ENCODE measurements at places on chromosomes 13 and 19.

GRCh38 chr13:93517658-93518057 is 291.1 kb downstream of the GPC6 start:
- DNase-seq = no peak

DNA sequence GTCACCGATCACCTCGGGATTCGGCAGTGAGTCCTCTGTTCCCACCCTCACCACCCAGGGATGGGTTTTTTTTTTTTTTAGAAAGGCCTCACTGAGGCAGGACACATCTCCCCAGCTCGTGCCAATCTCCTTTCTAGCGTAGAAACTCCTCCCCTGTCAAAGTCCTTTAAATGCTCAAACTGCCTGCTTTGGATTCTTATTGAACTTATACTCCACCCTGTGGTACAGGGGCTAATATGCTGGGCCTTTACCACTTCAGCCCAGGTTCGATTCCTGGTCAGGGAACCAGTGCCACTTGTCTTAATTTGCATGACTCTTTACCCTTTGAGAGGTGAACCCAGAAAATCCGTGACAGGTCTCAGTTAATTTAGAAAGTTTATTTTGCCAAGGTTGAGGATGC is 8.3 kb upstream of the ZNF14 start:
- DNase-seq = no peak

DNA sequence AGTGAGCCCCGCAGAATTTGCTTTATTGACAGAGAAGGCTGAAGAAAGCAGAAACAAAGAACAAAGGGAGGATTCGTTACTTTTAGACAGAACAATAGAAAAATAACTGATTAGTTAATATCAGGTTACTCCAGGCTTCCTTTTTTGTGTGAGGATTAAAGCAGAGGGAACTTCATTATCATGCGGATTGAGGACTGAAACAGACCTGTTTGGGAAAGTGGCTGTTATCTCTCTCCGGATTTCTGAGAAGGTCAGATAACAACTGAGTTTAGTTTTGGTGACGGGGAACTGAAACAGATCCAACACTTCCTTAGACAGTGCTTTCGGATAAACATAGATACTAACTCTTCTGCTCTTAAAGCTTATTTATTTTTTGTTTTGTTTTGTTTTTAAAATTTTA is 246.4 kb upstream of the ZNF507 start:
- no peak for DNase-seq

- no peak for DNase-seq
Measured at GRCh38 chr13:106472621-106473020, 62.8 kb downstream of the EFNB2 start.

DNA sequence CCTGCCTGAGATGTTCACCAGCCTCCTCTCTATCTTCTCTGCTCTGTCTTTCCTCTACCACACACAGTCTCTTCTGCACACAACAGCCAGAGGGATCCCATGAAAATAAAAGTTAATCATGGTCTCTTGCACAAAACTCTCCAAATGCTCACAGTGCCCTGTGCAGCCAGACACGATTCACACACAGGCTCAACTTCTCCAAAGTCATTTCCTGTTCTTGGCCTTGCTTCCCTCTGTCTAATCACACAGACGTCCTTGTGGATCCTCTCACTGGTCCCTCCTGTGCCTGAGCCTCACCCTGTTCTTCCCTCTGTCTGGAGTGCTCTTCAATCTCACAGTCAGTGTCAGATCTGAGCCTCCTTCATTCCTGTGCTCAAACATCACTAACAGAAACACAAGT is 7.8 kb downstream of the SIGLEC12 start:
- no peak for DNase-seq

DNA sequence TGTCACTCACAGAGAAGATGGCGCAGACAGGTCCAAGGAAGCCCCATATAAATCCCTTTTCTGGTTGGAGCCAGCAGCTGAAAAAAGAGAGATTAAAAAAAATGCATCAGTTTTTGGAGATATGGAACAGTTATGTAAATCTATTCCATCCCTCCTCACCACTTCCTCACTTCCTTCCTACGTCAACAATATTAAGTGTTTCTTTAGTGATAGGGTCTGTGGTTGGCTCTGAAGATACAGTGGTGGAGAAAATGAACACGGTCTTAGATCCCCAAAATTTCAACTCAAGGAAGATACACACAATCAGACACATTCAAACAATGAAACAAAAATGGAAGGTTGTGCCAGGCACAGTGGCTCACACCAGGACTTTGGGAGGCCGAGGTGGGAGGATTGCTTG is 31.5 kb downstream of the ADGRE2 start:
- no peak for DNase-seq

- DNase-seq = no peak
Measured at GRCh38 chr13:72199640-72200039, 332.6 kb upstream of the DACH1 start.

- DNase-seq = no peak
Measured at GRCh38 chr13:38763446-38764381, 76.8 kb downstream of the FREM2 start.

- DNase-seq = no peak
Measured at GRCh38 chr13:93529961-93530360, 303.4 kb downstream of the GPC6 start.

DNA sequence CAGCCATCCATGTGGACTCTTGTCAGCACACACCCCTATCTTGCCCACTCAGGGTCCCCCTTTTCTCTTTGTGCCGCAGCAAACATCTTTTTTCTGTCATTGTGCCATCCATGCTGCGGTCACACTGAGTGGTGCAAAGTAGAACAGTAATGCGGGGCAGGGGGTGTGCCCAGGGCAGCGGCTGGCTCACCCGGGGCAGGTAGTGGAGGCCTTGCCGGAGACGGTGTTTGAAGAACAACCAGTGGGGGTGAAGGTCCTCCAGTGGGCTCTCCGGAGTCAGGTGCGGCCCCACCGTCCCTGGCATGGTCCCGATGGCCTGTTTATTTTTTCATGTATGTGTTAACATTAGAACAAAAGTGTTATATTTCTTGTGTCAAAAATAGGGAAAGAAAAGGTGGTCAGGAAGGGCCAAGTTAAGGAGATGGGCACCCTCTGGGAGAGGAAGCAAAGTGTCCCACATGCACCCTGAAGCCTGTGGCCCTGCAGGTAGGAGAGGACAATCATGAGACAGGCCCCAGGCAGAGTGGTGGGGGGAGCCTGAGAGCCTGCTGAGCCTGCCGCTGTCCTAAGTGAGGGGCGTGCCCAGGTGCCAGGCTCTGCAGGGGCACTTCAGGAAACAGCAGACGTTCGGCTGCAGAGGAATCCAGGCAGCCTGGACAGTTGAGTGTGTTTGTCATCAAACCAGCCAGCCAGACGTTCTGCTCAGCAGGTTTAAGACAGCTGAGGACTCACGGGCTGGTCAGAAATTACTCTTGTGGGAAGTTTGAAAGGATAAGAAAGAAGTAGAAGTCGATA is 12.3 kb downstream of the TSSK6 start:
- DNase-seq = no peak

GRCh38 chr19:56199687-56200086 is 2.1 kb upstream of the ZSCAN5B start:
- no peak for DNase-seq

DNA sequence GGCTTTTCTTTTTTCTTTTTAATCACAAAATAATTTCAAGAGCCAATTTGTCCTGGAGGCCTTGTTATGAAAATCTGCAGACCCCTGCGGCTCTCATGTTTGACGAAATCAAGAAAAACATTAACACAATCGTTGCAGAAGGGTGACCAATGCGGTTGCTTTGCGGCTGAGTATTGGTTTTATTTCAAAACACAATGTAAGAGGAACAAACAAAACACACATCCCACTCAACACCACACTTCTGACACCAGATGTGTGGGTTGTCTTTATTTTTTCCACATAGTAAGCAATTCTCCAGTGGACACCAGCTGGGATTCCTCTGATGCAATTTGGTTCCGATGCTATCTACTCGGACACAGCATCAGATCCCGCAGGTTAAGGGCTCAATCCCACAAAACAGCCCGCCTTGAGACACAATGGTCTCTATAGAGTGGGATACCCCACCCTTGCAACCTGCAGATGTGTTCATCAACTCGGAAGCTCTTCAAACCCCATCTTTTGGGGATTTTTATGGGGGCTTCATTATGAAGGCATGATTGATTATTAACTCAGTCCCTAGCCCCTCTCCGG is 21.9 kb upstream of the CCDC124 start:
- DNase-seq = no peak

DNA sequence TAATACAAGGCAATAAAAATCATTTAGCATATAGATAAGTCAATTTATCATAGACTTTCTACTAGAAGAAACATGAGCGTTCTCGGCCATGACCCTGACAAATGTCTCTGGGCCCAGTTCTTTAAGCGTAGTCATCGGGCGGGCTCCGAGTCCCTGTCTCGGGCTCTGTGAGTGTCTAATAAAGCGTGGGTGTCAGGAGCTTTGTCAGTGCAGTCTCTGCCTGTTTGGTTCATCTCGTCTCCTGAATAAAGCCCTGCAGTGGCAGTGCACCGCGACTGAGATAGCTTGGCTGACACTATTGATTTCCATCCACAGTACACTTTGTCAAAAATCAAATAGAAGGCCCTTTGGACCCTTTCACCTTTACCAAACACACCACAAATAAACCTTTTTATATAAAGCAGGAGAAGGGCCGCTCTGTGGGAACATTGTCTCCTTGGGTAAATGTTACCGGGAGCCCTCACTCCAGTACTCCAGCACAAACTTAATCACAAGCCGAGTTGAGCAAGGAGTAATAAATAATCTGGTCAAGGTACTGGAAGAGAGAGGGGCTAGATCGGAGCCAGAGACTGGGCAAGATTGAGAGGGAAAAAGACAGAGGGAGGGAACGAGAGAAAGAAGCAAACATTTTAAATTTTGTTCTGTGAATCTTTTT is 368.2 kb upstream of the TSHZ3 start:
- no peak for DNase-seq

DNA sequence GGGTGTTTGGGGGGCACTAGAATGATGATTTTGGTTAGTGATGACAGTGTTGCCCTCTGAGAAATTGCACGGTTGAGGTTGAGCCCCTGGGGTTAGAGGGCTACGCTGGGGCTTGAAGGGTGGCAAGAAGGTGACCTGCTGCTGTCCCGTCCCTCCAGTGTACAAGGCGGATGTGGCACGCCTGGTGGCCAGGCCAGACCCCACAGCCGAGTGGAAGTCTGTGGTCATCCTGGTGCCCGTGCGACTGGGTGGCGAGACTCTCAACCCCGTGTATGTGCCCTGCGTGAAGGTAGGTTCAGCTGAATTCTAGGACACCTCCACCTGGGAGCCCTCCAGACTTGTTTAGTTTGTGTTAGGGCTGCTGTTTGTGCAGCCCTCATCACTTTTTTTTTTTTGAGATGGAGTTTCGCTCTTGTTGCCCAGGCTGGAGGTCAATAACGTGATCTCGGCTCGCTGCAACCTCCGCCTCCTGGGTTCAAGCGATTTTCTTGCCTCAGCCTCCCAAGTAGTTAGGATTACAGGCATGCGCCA is 5.1 kb downstream of the ATG4D start:
- no peak for DNase-seq

- DNase-seq = no peak
Measured at GRCh38 chr13:94331281-94331680, 148.2 kb downstream of the DCT start.

DNA sequence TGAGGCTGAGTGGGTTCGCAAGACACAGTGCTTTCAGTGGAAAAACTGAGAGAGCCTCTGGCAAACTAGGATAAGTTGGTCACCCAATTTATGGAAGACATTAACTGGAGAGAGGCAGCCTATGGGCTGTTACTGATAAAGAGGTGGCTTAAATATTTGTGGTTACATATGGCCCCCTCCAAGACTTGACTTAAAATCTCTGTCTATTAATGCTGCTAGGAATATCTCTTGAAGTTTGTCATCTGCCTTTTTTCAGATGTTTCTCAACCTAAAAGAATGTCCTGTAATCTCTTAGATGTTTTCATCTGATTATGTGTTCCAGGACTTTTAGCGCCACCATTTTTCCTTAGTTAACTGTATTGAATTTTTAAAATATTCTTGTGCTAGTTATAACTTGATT is 54.6 kb downstream of the NAA16 start:
- DNase-seq = no peak

GRCh38 chr13:110869805-110870706 is 44.8 kb downstream of the ANKRD10 start:
- no peak for DNase-seq

DNA sequence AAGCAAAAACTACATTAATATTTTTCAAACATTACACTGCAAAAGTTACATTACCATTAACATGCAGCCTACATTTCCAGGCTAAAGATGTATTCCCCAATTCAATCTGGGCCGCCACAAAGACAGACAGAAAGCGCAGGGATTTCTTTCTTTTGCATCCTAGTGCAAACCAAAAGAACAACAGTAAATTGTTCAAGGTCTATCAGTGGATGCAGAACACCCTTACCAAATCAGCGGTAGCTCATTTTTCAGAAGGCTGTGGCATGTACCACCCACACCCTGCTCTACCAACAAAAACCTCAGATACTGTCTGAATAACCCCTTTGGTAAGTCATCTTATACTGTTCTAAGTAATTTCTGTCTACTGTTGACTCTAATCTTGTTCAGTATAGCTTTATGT is 3.6 kb downstream of the TPT1 start:
- no peak for DNase-seq

DNA sequence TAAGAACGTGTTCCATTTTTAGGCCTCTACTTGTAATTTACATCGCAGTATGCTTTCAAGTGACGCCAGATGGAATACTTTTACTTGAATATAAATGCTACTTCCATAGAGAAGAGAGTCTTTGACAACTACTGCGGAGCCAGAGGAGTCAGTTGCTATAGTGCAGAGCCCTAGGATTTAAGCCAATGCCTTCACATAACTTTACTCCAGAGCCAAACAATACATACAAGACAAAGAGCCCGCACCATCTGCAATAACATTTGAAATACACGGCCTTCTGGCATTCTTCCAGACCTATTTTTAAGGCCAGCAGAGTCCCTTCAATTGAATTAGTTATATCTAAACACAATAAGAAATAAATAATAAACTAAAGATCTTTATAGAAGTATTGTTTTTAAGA is 59.4 kb downstream of the XPO4 start:
- no peak for DNase-seq

GRCh38 chr13:92952161-92952560 is 274.4 kb upstream of the GPC6 start:
- DNase-seq = no peak

- no peak for DNase-seq
Measured at GRCh38 chr19:13056052-13056660, 46.5 kb downstream of the LYL1 start.

DNA sequence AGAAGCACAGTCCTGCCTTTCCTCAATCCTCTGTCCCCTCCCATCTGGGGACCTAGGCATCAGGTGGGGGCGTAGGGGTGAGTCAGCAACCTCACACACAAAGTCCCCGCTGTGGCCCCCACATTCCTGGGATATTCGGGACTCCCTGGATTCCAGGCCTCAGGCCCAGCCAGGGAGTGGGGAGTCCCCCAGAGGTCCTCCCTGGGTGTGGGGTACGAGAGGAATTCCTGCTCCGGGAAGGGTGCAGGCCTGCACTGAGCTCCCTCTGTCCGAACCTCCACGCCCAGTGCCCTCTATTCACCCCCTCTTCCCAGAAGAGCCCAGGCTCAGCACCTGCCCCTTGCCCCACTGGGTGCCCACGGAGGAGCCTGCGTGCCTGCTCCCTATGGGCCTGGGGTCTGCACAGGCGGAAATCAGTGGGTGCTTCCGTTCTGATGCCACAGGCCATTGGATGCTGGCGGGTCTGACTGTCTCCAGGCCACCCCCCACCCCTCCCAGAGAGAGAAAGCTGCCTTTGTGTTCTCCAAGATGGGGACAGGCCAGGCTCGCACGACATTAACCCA is 3.4 kb downstream of the CADM4 start:
- no peak for DNase-seq

GRCh38 chr13:94921181-94921580 is 208.8 kb upstream of the SOX21 start:
- no peak for DNase-seq

Measured in activated gamma-delta T cell treated with Interleukin-2 at 50 U/mL for 16 hours (primary cell).